AG08395 (cell line): ENCODE measurements at places on chromosomes 5 and 9.
A peak's percentile ranks its signal among the peaks of the same experiment; 100 is the strongest.

GRCh38 chr5:96663608-96664007 lies 1.4 kb downstream of the CAST start:
- DNase-seq: no peak

GRCh38 chr9:88372103-88372654 lies 16.1 kb upstream of the SPIN1 start:
- DNase-seq: no peak

DNA sequence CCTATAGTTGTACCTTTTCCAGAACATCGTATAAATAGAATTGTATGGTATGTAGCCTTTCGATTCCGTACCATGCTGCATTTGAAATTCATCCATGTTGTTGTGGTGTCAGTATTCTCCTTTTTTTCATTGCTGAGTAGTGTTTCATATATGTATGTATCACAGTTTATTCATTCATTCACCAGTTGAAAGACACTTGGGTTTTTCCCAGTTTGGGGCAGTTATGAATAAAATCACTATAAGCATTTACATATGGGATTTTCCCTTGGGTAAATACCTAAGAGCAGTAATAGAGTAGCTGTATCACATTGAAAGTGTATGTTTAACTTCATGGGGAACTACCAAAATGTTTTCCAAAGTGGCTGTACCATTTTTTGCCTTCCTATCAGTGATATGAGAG lies 16.1 kb upstream of the FKTN start:
- DNase-seq: no peak

DNA sequence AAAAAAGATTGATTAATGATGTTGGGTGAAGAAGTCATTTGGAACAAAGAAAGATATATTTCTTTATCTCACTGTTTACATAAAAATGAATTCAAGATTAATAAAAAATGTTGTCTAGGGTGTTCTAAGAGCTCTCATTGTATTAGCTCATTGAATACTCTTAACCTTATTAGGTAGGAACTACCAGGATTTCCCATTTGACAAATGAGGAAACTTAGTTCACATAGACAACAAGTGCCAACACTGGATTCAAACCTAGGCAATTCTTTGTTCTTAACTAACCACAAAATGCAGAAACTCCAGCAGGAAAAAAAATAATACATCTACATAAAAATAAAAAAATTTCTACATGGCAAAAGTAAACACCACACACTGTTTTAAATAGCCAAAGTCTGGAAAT lies 175.8 kb downstream of the RAPGEF6 start:
- no peak for DNase-seq

GRCh38 chr5:147309621-147310020 lies 74.8 kb downstream of the STK32A start:
- DNase-seq: no peak

DNA sequence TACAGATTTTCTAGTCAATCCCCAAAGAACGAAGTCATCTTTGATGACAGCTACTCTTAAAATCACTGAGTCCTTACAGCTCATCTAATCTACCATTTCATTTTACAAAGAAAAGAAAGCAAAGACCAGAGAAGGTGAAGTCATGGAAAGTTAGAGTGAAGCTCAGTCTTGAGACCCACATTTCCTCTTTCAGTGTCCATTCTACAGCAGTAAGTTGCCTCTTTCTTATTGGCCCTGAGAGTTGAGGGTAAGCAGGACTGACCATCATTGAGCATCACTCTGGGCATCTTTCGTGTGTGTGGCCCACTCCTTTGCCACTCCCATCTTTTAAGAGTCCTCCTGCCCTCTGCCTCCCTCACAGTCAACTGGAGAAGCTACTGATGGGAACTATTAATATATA lies 251.8 kb upstream of the NR4A3 start:
- no peak for DNase-seq

GRCh38 chr9:34664281-34665066 lies 2.0 kb upstream of the CCL27 start:
- DNase-seq: peak; percentile 87

DNA sequence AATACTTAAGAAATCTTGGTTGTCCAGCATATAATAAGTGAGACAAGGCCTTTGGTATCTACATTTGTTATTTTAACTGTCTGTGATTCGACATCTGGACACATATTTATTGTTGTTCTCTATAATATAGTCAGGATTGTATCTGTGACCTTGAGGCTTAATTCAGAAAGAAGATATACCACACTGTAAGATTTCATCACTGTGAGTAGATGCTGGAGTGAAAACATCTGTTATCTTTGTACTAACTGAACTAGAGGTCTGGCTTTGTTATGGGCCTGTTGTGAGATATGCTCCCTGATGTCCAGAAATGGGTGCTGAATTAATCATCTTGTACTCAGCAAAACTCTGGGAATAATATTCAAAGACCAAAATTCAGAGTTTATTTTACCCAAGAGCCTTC lies 148.5 kb downstream of the ISOC1 start:
- DNase-seq: no peak

DNA sequence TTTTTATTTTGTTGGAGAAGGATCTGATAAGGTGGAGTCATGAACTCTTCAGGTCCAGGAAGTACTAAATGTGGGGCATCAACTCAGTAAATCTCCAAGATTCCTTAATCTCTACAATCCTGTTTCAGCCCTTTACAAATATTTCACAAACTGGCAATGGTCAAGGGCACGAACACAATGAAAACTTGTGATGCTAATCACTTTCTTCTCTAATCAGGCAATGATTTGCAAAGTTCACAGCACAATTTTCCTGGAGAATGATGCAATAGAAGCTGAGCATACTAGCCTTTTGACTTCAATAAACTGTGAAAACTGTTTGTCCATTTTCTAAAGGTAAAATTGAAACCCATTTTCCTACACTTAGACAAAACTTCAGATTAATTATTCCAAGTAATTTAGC lies 16.9 kb downstream of the GDF9 start:
- no peak for DNase-seq

- no peak for DNase-seq
These were observed 288.0 kb upstream of the ANKRD55 start for GRCh38 chr5:56520986-56521730.

DNA sequence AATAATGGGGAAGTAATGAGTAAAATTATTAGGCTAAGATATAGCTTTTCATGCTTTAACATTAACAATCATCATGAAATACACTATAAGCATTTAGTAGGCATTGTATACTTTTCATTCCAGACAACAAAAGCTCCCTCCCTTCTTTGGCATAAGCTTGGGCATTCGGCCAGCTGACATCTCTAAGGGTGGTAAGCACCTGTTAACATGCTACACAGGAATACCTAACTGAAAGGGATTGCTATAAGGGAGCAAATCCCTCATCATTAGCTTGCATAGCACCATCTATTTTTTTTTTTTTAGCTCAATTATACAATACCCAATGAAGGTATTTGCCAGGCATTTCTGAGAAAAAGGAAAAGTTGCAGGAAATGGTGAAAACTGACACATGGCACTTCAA lies 16.6 kb downstream of the STRBP start:
- DNase-seq: no peak

DNA sequence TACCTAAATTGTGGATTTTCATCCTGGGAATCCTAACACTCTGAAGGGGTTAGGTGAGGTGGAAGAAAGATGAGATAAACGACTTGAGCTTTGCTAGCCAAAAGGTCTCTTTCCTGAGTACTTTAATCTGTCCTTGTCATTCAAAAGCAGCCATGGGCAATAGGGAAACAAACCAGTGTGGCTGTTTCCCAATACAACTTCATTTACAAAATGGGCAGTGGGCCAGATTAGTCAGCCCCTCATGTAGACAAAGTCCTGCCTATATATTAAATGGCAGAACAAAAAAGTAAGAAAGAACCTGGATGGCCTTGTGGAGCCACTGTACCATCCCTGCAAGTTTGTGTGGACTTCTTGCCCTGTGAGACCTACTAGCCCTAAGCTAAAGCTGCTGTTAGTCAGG lies 51.0 kb upstream of the NFIL3 start:
- DNase-seq: no peak

DNA sequence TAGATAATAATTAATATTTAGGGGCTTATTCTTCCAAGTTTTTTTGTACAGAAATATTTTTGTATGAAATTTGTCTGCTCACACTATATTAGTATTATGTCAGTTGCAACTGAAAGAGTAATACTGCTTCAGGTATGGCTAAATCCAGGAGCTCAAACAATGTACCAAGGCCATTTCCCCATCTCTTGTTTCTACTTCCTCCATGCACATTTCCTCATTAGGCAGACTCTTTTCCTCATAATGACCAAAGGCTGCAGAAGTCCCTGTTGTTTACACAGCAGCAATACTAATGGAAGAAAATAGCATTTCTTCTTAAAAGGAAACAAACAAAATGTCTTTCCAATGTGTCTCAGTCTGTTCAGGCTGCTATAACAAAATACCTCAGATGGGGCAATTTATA lies 9.2 kb upstream of the OTULINL start:
- DNase-seq: no peak

DNA sequence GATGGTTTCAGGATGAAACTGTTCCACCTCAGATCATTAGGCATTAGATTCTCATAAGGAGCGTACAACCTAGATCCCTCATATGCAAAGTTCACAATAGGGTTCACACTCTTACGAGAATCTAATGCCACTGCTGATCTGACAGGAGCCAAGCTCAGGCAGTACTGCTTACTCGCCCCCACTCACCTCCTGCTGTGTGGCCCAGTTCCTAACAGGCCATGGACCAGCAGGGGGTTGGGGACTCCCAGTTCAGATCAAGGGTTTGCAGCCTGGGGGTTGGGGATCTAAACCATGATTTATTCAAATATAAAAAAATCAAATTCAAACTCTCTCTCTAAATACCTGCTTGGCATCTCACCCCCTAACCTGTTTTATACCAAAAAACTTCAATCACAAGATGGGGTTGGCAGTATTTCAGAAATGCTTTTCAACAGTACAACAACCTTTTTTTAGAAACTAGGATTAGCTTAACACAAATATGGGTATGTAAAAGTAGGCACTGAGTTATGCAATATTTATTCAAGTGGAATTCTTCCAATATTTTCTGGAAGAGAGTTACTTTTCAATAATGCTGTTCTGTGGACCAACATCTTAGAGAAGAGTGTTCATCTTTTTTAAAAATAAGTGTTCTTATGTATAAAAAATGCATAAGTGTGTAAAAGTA lies 30.1 kb upstream of the SLC12A2 start:
- no peak for DNase-seq

DNA sequence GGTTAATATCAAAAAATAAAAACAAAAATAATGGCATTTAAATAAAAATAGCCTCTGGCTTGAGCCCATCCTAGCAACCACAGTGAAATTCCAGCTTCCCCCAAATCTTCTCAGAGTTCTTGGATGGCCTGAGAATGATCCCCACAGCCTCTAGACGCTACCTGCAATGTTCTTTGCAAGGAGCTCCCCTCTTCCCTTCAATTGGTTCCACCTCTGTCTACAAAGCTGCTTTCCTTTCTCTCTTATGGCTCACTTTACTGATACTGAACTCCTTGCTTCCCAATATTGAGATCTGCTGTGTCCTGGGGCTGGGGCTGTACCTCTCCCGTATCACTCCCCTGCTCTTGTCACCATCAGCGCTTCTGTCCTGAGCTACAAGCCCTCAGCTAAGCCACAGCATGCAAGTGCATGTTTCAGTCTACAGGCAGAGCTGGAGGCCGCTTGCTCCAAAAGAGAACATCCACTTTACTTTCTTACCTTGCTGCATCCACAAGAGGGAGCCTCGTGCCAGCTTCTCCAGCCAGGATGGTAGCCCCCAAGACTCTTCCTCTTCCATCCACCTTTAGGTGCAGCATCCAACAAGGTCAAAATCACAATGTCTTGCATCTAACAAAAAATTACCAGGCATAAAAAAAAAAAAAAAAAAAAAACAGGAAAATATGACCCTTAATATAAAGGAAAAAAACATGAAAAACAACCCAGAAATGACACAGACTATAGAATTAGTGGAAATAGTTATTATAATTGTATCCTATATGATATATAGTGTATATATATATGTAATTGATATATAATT lies 57.4 kb upstream of the PRSS3 start:
- DNase-seq: peak; percentile 52

DNA sequence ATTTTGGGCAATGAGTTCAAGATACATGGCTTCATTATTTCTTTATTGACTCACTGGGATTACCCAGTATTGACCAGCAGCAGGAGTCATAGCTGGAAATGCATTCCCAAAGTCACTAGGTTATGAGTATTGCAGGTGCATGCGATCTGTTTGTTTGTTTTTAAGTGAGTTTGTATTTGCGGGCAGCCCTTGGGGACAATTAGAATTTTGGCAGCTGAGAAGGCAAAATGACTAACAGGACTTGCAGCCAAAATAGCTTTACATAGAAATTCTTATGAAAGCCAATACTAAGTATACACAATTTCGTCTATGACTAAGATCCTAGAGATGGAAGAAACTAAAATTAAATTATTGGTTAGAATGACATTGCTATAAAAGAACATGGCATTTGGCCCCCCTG lies 18.1 kb upstream of the RGMB start:
- peak; percentile 49 for DNase-seq

- DNase-seq: no peak
These were observed at the start of gene FBP2 for GRCh38 chr9:94593459-94594345. FBP2 (minus strand) TSS chr9:94593824; CDS start chr9:94593726, 98 bp downstream.

DNA sequence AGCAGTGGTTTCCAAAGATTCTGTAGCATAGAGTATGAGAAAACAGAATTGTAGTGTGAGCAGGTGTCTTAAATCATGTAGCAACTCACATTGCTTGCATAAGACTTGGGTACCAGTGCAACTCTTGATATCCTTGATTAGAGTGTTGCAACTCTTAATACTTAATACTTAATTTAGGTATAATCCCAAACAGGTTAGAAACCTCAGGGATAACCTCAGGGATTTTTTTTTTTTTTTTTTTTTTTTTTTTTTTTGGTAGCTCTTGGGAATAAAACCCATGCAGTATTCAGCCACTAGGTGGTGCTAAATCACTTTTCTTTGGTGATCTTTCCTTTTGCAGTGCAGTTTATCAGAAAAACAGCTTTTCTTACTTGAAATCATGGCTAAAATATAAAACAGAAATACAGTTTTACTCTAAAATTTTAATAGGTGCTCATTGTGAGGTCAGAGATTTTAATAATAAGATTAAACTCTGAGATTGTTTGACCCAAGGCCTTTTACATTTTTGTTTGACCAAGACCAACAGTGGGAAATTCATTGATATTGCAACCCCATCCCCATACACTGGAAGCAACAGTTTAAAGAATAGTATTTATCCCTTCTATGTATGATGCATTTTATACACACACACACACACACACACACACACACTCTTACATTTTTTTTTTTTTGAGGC lies 55.3 kb downstream of the ERAP1 start:
- DNase-seq: peak; percentile 52

GRCh38 chr9:124730772-124731171 lies 40.3 kb downstream of the NR6A1 start:
- no peak for DNase-seq

GRCh38 chr9:124216474-124217176 lies 41.1 kb upstream of the NEK6 start:
- DNase-seq: no peak

- DNase-seq: peak; percentile 48
These were observed 438 bp downstream of the SOX30 start for GRCh38 chr5:157651623-157652376.

DNA sequence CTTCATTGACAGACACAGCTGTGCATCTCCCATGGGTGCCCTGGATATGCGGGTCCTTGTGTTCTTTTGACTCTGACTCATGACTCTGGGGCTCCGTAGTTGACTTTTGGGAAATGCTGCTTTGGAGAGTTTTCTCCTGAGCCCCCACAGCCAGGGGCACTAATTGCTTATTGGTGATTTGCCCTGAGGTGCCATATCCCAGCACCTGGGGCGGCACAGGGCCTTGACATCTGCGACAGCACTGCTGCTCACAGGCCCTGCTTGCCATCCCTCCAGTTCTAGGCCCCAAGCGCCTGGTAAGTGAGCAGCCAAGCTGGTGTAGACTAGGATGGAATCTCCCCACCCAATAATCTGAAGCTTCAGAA lies 75.1 kb downstream of the AMBP start:
- DNase-seq: no peak
